ENCODE measurements at places on chromosomes 1 and 21.

DNA sequence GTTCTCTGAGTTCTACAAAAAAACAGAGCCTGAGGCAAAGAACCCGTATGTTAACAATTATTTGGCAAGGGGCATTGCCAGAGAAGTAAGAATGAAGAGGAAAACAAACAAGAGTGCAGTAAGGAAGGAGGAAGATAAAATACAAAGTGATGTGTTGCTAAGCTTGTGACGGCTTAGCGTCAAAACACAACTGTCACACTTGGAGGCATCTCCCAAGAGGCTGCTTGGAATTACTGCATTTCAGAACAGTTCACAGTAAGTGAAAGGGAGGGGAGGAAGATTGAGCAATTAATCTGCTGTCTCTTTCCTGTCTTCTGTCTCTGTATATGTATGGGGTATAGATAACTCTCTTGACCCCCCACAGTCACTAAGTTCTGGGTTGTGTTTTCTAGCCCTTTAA lies 1017.0 kb upstream of the TMPRSS15 start:
- no peak for DNase-seq

DNA sequence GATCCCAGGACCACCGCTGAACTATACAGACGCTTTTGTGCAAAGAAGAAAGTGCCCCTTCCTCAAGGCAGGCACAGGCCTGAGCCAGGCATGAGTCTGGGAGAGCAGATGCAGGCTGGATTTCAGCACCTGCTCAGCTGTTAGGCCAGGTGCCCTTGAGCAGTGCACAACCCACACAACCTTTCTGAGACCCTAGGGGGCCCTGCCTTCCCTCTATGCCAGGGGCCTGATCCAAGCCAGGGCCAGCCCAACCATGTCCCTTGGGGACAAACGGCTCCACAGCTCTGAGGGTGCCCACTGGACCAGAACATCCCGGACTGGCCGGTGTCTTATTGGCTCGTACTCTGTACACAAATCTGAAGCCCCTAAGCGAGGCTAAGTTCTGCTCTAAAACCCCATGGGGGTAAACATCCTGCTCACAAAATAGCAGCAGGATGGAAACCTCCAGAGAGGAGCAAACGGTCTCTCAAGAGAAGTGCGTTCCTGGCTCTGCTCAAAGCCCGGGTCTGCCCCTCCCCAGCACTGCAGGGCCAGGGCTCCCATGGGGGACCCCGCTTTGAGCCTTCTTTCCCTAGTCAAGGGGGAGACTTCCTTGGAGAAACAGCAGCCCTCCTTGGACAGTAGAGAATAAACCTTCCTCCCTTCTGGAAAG lies 275.1 kb downstream of the NPHP4 start:
- no peak for DNase-seq

GRCh38 chr1:185418472-185418871 lies 101.4 kb upstream of the IVNS1ABP start:
- DNase-seq = no peak

DNA sequence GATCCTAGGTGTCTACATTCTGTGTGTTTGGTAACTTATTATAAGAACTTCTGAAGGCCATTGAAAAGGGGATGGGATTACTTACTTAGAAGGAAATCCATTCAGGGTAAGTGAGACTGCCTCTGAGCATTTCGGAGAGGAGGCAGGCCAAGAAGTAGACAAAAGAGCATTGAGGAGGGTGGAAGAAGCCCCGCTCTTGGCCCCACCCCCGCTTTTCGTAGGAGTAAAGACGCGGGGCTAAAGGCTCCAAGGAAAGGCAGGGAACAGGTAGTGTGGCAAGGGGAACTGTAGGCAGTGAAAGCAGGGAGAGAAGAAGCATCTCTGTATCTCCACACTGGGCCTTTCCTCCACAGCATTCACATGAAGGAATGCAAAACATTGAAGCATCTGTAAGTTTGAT lies 51.8 kb upstream of the GRIK1 start:
- DNase-seq = no peak

DNA sequence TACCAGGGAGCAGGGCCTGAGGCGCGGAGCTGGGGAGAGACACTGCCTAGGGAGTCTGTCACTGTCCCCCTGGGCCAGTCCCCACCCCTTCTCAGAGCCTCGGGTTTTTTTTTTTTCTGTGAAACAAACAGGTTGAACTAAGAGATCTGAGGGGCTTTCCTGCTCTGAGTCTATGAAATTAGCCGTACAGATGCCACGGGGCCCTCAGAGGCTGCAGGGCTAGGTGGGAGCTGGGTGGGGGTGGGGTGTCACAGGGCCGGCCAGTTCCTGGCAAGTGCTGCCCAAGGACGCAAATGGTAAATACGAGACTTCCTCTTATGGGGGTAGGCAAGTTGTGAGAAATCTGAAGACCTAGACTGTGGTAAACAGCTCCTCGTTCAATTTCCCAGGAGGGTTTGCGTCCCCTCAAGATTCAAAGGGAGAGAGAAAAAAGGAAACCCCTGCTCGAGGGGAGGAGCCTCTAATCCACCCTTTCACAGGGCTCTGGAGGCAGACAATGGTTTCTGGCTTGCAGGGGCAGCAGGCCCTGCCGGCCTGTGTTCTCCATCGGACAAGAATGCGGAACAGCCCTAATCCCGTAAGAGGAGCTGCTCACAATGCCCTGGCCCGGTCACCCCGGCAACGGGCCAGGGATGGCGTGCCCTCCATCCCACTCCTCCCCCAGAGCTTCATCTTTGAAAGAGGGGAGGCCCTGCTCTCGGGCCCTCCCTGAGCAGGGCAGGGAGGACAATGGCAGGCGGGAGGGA lies 7.8 kb downstream of the NUAK2 start:
- DNase-seq = peak; percentile 47

GRCh38 chr21:43868461-43868860 lies 3.4 kb downstream of the AGPAT3 start:
- no peak for DNase-seq

GRCh38 chr1:171792656-171793369 lies 11.4 kb downstream of the METTL13 start:
- DNase-seq = no peak

GRCh38 chr1:195591917-195592672 lies 1016.1 kb downstream of the KCNT2 start:
- DNase-seq = peak; percentile 91

GRCh38 chr1:198316546-198317100 lies 159.8 kb downstream of the NEK7 start:
- no peak for DNase-seq

Data from muscle of back (tissue), 13 donors.